ENCODE measurements at places on chromosomes 2 and 18. TPM values are rescaled to one million over a fixed set of nuclear protein-coding genes. Genes with fewer than 3 reads are reported as not detected.
A peak's percentile ranks its signal among the peaks of the same experiment; 100 is the strongest.

Gene UGT1A10
- total RNA-seq, result not detected

Gene ALKAL2
- not detected for total RNA-seq

Gene ELP2
- total RNA-seq, result 100 TPM

Gene CXCR4
- total RNA-seq, result 0.54 TPM

Gene CNGA3
- total RNA-seq, result not detected

Gene KRTCAP3
- total RNA-seq, result 6.9 TPM

Gene CYTIP
- total RNA-seq, result not detected

Gene RPL31
- 1,732 TPM for total RNA-seq

Gene PRSS56
- total RNA-seq, result not detected

Gene CHST9
- not detected for total RNA-seq

GRCh38 chr2:9763356-9764152 is 79.7 kb upstream of the TAF1B start:
- no peak overlapping the region for H3K4me3 ChIP-seq
- H3K4me1 ChIP-seq, result peaks cover 14% of the 10 kb centered on the region
- H3K27ac ChIP-seq, result no peak overlapping the region
- no peaks in the 10 kb centered on the region for H3K27me3 ChIP-seq
- H3K36me3 ChIP-seq, result no peaks in the 10 kb centered on the region
- no peak for DNase-seq

- peak overlapping the region; percentile 97 for H3K4me3 ChIP-seq
- H3K4me1 ChIP-seq, result peaks cover 43% of the 10 kb centered on the region
- H3K27ac ChIP-seq, result peak overlapping the region; percentile 98
- no peak for DNase-seq
- no peaks in the 10 kb centered on the region for H3K27me3 ChIP-seq
- peaks cover 6% of the 10 kb centered on the region for H3K36me3 ChIP-seq
These were observed 497 bp downstream of the DSC3 start for GRCh38 chr18:31042084-31042405.

- DNase-seq, result no peak
- H3K4me3 ChIP-seq, result no peak overlapping the region
- no peaks in the 10 kb centered on the region for H3K4me1 ChIP-seq
- peaks cover 10% of the 10 kb centered on the region for H3K27me3 ChIP-seq
These were observed 114.6 kb downstream of the VIT start for GRCh38 chr2:36811071-36811470.

DNA sequence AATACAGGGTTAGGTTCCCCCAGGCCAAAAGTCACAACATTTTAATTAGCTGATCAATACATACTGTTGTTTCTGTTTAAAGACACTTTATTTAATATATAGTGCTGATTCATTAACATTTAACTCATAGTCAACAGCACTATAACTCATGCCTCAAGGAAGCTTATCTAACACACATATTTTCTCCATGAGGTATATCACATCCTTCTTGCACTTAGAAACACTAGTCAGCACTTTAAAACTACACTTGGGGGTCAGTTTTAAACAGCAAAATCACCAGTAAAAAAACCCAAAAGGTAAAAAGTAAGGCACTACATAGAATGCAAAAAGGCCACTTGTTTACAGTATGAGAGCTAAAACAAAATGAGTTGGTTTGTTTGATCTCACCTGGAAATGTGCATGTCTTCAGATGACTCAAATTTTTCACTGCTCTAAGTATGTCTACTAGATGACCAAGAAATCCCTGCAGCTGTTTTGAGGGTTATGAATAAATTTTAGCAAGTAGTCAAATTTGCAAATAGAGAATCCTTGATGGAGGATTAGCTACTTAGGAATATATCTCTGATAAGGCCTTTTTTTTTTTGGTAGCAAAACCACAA is 54.1 kb upstream of the EPB41L5 start:
- H3K36me3 ChIP-seq, result peaks cover 44% of the 10 kb centered on the region
- no peak overlapping the region for H3K27ac ChIP-seq
- no peak overlapping the region for H3K4me3 ChIP-seq
- H3K27me3 ChIP-seq, result no peaks in the 10 kb centered on the region
- no peak for DNase-seq

GRCh38 chr2:143435131-143435530 is 305.9 kb downstream of the ARHGAP15 start:
- no peak for DNase-seq
- H3K4me3 ChIP-seq, result no peak overlapping the region
- H3K36me3 ChIP-seq, result no peaks in the 10 kb centered on the region
- H3K4me1 ChIP-seq, result no peaks in the 10 kb centered on the region

DNA sequence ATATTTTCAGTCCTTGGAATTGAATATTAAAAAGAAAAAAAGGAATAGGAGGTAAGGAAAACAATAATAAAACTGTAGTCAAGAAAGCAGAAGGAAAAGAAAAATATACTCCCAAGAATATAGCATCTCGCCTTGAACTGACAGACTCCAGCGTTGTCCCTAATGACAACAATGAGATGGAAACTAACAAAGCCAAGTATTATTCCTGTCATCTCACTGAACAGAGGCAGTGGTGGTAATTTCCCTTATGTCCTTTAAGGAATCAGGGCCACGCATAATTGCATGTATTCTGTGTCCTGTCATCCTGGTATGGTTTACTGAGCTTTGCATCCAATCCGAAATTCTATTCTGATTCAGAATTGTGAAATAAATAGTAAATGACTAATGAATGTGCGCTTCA is 158.9 kb downstream of the LRRTM4 start:
- no peaks in the 10 kb centered on the region for H3K4me1 ChIP-seq
- no peak for DNase-seq
- H3K27ac ChIP-seq, result no peak overlapping the region
- no peak overlapping the region for H3K4me3 ChIP-seq
- H3K27me3 ChIP-seq, result peaks cover 50% of the 10 kb centered on the region

- no peaks in the 10 kb centered on the region for H3K27me3 ChIP-seq
- H3K4me3 ChIP-seq, result no peak overlapping the region
- H3K27ac ChIP-seq, result peak overlapping the region; percentile 6
These were observed 60.8 kb downstream of the MOB4 start for GRCh38 chr2:197576631-197577030.

- no peaks in the 10 kb centered on the region for H3K36me3 ChIP-seq
- DNase-seq, result no peak
- no peak overlapping the region for H3K27ac ChIP-seq
- no peaks in the 10 kb centered on the region for H3K27me3 ChIP-seq
- H3K4me1 ChIP-seq, result no peaks in the 10 kb centered on the region
- H3K4me3 ChIP-seq, result no peak overlapping the region
These were observed 1041.0 kb upstream of the NRXN1 start for GRCh38 chr2:52072949-52073348.

- H3K4me3 ChIP-seq, result no peak overlapping the region
- H3K27ac ChIP-seq, result peak overlapping the region; percentile 36
- H3K4me1 ChIP-seq, result peaks cover 39% of the 10 kb centered on the region
- peaks cover 6% of the 10 kb centered on the region for H3K36me3 ChIP-seq
- H3K27me3 ChIP-seq, result no peaks in the 10 kb centered on the region
These were observed 76.9 kb downstream of the MYO1B start for GRCh38 chr2:191321861-191322662.

- no peaks in the 10 kb centered on the region for H3K27me3 ChIP-seq
- DNase-seq, result no peak
- no peak overlapping the region for H3K4me3 ChIP-seq
- no peaks in the 10 kb centered on the region for H3K36me3 ChIP-seq
These were observed 98.6 kb downstream of the TMEM17 start for GRCh38 chr2:62407401-62407800.

GRCh38 chr2:154697418-154698252 is 860 bp upstream of the KCNJ3 start:
- no peaks in the 10 kb centered on the region for H3K4me1 ChIP-seq
- no peak for DNase-seq
- no peak overlapping the region for H3K27ac ChIP-seq
- peaks cover 63% of the 10 kb centered on the region for H3K27me3 ChIP-seq
- H3K36me3 ChIP-seq, result no peaks in the 10 kb centered on the region

- peak overlapping the region; percentile 33 for H3K27ac ChIP-seq
- no peak overlapping the region for H3K4me3 ChIP-seq
- H3K4me1 ChIP-seq, result peaks cover 7% of the 10 kb centered on the region
- H3K27me3 ChIP-seq, result no peaks in the 10 kb centered on the region
These were observed 68.6 kb downstream of the NYAP2 start for GRCh38 chr2:225468131-225468530.

DNA sequence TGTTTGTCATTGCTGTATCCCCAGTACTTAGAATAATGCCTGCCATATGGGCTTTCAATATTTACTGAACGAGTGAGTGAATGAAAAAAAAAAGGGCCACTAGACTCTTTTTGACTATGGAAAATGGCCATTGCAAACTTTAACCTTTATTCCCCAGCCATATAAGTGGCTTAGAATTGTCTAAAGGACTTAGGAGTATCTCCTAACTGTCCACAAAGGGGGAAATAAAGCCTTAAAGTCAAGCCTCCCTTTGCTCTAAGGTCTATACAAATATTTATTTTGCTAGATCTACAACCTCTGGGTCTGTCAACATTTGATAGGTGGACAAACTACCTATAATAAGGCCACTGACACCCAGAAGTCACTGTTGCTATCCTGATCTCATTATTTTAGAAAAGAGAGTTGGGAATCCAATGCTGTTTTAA is 25.7 kb downstream of the UPP2 start:
- peaks cover 11% of the 10 kb centered on the region for H3K27me3 ChIP-seq
- no peaks in the 10 kb centered on the region for H3K4me1 ChIP-seq
- no peak overlapping the region for H3K4me3 ChIP-seq

DNA sequence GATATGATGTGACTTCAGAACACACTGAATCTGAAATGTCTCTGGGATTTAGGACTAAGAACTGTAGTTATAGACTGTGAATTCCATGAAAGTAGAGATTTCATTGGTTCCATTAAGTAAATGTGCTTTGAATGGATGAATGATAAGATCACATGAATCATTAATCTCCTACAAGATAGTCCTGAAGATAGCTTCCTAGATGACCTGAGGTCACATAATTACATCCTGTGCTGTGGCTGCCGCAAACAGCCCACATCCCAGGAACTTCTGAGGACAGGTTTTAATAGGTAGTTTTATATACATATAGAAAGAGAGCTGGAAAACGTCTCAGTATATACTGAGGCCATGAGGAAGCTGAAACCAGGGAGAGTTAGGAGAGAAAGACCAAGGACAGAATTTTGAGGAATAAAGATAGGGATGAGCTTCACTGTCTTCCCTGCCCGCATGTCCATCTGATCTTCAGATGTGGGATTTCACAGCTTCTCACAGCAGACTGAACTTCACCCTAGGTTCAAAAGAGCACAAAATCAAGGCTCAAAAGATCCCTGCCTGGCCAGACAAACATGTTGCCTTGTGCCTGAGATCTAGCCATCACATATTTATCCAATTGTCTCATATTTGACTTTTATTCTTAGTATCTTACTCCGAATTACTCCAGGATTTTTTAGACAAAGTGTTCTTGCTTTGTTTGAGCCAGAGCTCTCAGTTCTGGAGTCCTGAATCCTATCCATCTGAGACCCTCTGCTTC is 188.2 kb downstream of the IRS1 start:
- peak overlapping the region; percentile 79 for H3K27ac ChIP-seq
- no peaks in the 10 kb centered on the region for H3K36me3 ChIP-seq
- DNase-seq, result no peak
- H3K4me3 ChIP-seq, result no peak overlapping the region
- peaks cover 17% of the 10 kb centered on the region for H3K4me1 ChIP-seq

DNA sequence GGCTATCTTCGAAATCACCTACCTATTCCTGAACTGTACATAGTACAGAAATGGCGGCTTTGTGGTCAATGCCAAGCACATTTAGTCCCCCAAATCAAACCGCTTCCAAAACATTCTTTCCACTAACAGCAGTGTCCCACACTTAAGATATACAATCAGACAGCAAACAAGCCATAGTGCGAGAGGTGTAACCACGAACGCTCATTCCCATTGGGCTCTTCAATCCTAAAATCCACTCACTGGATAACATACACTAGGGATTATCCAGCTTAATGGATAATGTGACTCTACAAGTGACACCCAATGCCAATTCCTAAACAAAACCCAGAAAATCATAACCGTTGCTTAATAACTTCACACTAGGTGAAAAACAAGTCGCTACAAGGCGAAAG is 2.0 kb downstream of the XPO1 start:
- no peaks in the 10 kb centered on the region for H3K27me3 ChIP-seq
- H3K4me1 ChIP-seq, result peaks cover 5% of the 10 kb centered on the region
- peak overlapping the region; percentile 82 for H3K27ac ChIP-seq
- H3K36me3 ChIP-seq, result peaks cover 23% of the 10 kb centered on the region
- H3K4me3 ChIP-seq, result peak overlapping the region; percentile 88

- peaks cover 9% of the 10 kb centered on the region for H3K4me1 ChIP-seq
- no peaks in the 10 kb centered on the region for H3K27me3 ChIP-seq
- no peak for DNase-seq
- H3K27ac ChIP-seq, result peak overlapping the region; percentile 69
- H3K36me3 ChIP-seq, result peaks cover 61% of the 10 kb centered on the region
- H3K4me3 ChIP-seq, result no peak overlapping the region
These were observed 72.7 kb downstream of the CLIP4 start for GRCh38 chr2:29187926-29188325.

- DNase-seq, result no peak
- H3K27me3 ChIP-seq, result no peaks in the 10 kb centered on the region
- H3K36me3 ChIP-seq, result no peaks in the 10 kb centered on the region
- no peak overlapping the region for H3K27ac ChIP-seq
- H3K4me1 ChIP-seq, result no peaks in the 10 kb centered on the region
These were observed 18.7 kb downstream of the CABLES1 start for GRCh38 chr18:23154030-23154429.

DNA sequence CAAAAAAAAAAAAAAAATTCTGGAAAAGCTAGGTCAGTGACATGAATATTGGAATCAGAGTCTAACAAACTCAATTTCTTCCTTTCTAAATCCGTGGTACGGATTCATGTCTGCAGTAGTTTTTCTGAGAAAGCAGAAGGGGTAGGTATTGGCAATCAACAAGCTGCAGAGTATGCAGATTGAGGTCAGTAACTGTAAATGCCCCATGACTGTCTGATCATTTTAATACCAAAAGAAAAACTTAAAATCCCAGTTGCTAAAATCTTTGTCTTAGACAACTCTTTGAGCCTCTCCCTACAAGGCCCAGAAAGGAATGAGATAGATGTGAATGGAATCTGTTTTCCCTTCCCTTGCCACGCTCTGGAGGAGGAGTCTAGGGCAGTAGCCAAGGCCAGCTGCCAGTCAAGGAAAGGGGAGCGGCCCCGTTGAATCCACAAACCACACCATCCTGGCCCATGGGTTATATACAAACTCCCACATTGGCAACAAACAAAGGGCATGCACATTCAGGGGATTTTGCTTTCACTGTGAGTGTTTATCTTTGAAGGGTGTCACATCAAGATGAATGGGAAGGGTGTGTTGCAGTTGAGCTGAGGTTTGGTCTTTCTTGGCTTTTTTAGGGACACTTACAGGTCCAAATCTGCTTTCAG is 6.1 kb upstream of the CASP8 start:
- H3K27ac ChIP-seq, result peak overlapping the region; percentile 12
- H3K4me1 ChIP-seq, result no peaks in the 10 kb centered on the region
- DNase-seq, result peak; percentile 76
- H3K27me3 ChIP-seq, result no peaks in the 10 kb centered on the region
